ENCODE measurements at places on chromosomes 2 and 18.

GRCh38 chr2:19540739-19541525 lies 182.5 kb upstream of the OSR1 start:
- no peak for DNase-seq

- DNase-seq, result no peak
Observed at GRCh38 chr18:12336887-12337286, 28.8 kb downstream of the TUBB6 start.

GRCh38 chr2:30443081-30443480 lies 4.0 kb upstream of the LCLAT1 start:
- no peak for DNase-seq

DNA sequence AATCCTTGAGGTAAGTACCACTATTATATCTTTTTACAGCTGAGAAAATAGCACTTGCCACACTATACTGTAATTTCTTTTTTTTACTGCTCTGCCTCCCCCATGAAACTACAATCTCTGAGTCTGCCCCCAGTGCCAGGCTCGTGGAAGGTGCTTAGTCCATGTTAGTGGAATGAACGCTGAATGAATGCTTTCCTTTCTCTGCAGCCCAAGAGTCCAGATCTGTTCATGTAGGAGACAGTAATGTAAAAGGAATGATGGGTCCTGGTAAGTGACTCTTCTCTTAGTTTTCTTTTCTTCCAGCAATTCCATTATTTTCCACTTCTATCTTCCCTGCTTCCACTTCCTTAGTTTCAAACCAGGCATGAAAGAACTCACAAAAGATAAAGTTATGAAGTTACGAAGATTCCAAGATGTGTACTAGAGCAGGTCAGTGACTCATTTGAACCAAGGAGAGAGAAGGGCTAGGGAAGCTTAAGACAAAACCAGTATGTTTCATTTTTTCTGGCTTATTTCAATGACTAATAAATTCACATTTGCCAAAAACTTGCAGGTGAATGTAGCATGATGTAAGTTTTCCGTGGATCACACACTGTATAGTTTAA lies 46.0 kb downstream of the ARHGEF33 start:
- no peak for DNase-seq

- no peak for DNase-seq
Observed at GRCh38 chr2:20232837-20233207, 7.9 kb upstream of the SDC1 start.

DNA sequence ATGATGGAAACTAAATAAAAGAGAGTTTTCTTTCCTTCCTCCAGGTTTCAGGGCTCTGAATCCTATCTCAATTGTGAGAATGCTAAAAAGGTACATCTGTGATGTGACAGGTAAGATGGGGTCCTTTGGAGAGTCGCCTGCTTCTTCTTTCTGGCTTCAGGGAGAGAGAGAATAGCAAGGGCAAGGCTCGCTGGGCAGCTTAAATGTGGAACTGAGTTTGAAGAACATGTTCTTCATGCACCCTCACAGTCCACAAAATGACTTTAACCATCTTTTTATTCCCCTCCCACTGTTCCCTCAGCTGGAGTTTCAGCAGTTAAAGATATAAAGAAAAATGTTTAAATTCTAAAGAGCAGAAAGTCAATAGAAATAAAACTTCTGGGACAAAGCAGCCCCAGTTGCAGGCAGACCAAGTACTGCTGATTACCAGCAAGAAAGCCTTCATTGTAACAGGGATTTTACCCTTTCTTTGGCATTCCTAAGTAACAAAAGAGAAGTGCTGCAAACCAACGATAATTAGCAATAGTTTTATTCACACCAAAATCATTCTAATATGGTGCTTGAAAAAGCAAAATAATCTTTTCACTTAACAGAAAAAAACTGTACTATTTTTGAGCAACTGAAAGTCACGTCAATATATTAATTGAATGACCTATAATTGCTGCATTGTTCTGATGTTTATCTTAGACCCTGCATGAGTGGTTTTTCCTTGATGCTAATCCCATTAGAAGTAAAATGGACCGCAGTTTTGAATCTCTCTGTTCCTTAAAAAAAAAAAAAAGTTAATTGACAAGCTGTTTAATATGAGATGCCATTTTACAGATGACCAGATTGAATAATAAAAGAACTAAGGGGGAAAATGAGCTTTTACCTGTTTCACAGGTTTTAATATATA lies 61.5 kb downstream of the LRP2 start:
- no peak for DNase-seq

Measured in NCI-H2107 (cell line).